GM10248 (cell line): ENCODE measurements at places on chromosomes 2 and 18.
A peak's percentile ranks its signal among the peaks of the same experiment; 100 is the strongest.

DNA sequence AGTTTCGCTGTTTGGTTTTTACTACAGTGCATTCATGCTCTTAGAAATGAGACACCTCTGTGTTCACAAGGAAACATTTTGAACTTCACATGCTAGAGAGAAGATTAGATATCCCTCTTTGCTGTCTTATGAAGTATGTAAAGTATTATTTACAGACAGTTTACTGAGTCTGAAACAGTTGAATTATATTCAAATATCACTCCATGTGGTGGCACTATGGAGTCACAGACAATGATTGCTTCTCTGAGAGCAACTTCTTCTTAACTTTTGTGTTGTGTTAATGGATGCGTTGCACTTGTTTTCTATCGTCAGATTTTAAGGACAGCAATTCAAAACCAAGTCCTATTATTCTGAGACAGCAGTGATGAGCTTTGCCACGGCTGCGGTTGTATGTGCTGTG lies 823.6 kb downstream of the GALR1 start:
- no peak for DNase-seq

GRCh38 chr18:34806527-34806926 lies 96.4 kb downstream of the DTNA start:
- DNase-seq, result no peak

- DNase-seq, result peak; percentile 77
These were observed 939 bp downstream of the DOCK10 start for GRCh38 chr2:225041207-225041850.

GRCh38 chr2:128663371-128664050 lies 344.8 kb upstream of the HS6ST1 start:
- DNase-seq, result peak; percentile 8

DNA sequence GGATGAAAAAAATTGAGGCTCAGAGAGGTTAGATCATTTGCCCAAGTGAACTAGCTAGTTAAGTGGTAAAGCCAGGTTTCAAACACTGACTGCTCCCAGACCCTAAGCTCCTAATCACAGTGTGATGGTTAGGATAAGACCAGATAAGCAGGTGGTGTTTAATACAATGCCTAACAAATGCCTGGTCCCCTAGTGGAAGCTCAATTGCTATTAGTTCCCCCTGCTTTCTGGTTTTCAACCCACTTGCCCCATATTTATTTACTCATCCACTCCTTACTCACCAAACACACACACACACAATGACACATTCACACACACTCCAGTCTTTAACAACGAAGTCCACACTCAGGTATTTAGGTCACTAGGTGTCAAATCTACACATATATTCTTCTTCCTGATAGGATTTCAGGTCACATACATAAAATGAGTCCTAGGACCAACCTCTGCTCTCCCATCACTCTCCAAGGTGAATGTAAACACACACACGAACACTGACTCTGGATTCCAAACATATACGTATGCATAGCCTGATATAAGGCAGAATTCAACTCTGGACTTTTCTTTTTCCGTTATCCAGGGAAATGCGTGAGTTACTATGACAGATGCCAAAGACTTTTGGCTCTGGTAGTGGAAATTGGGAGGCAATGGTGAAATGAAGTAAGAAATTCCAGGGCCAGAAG lies 73.6 kb upstream of the TSPYL6 start:
- no peak for DNase-seq

- DNase-seq, result peak; percentile 89
These were observed 19.2 kb downstream of the NEURL3 start for GRCh38 chr2:96485751-96486651.

GRCh38 chr2:136376798-136377211 lies 258.9 kb upstream of the CXCR4 start:
- no peak for DNase-seq

DNA sequence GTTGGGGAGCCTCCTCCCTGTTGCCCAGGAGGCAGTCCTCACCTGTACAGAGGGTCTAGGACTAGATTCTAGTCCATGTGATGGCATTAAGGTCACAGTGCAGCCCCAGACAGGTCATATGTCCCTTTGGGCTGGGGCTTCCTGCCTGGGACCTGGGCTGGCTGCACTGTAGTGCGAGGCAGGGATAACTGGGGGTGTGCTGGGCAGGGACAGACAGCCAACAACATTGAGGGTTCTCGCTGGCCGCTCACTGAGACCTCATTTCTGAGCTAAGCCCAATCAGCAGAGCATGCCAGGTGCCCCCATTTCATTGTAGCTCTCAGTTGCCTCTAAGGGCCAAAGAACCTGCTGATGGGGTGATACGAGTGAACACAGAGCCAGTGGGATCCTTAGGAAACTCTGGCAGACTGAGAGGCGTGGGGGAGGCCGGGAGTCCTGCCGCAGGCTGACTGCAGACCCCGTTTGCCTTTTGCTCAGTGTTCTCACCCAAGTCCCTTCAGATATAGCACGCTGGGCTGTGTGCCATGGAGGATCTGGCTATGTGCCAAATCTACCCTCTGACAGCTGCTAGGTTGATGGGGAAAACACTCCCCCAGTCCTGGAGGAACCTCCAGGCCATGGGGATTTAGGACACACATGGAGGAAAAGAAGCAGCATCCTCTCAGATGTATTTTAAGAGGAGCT lies 51.9 kb downstream of the DYSF start:
- no peak for DNase-seq
